ENCODE measurements at places on chromosomes 2 and 18.

DNA sequence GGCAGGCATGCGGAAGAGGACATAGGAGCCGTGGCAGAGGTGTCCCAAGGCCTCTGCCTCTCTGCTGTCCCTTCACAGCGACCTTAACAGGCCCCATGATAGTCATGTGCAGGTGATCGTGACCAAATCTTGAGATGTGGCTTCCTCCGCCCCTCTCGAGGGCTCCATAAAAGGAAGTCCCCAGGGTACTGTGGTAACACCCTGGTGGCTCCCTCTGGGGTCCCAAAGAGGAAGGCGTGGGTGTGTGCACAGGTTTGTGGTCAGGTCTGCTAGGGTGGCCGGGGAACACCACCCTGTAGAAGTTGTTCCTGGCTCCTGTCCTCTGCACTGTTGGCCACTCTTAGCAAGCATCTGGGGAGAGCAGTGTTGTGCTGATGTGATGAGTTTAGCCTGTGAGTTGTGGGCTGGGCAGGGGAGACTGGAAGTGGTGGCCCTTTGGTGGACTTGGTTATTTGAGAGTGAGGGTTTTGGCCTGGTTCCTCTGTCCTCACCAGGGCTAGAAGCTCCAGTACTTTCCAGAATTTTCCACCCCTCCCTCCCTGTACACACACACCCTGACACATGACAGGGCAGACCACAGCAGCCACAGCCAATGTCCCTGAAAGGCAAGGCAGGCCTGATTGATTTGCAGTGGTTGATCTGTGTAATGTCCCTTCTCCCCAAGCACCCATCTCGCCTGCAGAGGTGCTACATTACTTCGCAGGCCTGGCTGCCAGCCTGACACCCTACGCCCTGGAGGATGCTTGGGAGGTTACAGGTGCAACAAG, 68.9 kb upstream of the BOD1L2 start:
- DNase-seq, result peak; percentile 49

DNA sequence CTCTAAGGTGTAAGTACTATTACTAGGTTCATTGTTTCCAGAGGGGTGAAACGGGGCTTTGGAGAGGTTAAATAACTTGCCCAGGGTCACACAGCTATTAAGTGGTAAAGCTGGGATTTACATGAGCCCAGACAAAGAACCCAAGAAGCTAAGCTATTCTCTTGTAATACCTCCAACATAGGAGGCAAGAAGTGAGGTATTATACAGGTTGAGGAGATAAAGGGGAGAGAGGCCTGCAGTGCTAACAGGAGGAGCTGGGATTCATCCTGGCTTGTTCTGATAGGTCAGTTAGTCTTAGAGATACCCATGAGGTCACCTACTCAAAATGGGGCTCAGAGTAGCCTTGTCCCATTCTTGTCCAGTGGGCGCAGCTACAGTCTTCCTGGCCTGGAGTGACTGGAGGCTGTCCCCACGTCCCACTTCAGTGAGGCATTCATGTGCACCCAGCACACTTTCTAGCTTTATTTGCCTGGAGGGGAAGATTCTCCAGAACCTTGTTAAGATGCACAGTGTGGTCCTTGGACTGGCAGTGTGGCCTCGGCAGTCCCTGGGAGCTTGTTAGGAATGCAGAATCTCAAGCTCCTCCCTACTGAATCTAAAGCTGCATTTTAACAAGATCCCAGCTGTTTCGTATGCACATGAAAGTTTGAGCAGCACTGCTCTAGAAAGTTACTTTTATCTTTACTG, 63.5 kb downstream of the MEIS1 start:
- no peak for DNase-seq

DNA sequence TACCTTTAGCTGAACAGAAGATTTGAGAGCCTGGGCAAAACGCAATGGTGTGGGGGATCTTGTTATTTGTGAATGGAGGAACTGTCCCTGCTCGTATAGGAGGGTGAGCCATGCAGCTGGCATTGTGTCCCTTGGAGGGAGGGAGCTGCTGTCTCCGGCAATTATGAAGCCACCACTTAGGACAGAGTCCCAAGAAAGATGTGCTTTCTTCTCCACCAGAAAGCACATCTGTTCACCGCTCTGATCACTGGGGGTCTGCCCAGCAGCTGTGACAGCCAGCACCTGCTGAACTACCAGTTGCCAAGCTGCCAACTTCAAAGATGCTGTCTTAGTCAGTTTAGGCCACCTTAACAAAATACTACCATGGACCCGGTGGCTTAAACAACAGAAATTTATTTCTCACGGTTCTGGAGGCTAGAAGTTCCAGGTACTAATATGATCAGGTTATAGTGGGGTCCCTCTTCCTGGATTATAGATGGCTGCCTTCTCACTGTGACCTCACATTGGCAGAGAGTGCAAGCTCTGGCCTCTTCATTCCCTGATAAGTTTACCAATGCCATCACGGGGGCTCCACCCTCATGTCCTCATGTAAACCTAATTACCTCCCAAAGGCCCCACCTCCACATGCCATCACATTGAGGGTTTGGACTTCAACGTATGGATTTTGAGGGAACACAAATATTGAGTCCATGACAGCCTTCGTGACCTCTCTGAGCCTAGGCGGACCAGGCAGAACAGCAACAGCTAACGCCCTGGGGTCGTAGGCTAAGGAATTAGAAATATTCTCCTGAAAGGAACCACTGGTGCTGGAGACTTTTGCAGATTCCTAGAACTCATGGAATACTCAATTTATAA, 148.3 kb downstream of the RHBDD1 start:
- DNase-seq, result no peak

- no peak for DNase-seq
These were observed 105.4 kb downstream of the KCNH7 start for GRCh38 chr2:162732946-162733698.

- DNase-seq, result no peak
These were observed 172.8 kb downstream of the RNF144A start for GRCh38 chr2:7089898-7090510.

GRCh38 chr2:15927551-15928218, 12.7 kb upstream of the MYCN start:
- DNase-seq, result no peak

DNA sequence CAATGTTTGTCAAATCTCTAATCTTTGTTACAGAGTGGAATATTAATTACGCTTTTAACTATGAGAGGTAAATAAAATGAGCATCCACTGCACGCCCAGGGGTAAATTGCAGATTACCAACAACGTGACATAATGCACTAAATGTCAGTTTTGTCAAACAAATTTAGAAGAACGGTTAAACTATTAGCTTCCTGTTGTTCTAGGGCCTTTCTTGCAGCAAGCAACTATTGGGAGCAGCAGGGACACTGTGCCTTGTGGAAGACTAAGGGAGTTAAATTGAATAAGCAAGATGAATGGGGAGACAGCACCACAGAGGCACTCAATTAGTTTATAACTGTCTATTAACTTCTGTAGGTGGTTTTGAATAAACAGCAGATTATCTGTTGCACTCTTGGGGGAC, 391.0 kb upstream of the RAB12 start:
- no peak for DNase-seq

GRCh38 chr18:27619906-27620305, 434.8 kb upstream of the CHST9 start:
- no peak for DNase-seq

GRCh38 chr2:219573166-219573565, 1.1 kb downstream of the INHA start:
- no peak for DNase-seq

- DNase-seq, result peak; percentile 56
These were observed 673 bp downstream of the PCBP1 start for GRCh38 chr2:70087702-70088597.

DNA sequence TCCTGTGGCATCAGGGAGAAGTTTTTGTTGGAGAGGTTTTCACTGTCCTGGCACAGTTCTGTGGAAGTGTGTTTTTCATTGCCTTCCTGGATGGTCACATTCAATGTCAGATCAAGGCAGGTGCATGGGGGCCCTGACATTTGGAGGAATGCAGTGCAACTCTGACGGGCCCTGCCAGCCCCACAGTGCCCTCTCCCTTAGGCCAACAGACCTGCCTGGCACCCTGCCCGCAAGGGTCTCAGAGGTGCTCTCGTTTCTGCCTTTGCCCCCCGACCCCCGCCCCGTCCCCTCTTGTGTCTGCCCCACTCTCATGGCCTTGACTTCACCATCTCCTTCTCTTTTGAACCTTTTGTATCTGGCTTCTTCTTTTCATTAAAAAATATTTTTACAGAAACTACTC, 257.2 kb upstream of the HDAC4 start:
- no peak for DNase-seq

- no peak for DNase-seq
These were observed 246.0 kb upstream of the CXCR4 start for GRCh38 chr2:136363900-136364299.

- no peak for DNase-seq
These were observed 161.5 kb downstream of the ZNF521 start for GRCh38 chr18:25190472-25190871.

DNA sequence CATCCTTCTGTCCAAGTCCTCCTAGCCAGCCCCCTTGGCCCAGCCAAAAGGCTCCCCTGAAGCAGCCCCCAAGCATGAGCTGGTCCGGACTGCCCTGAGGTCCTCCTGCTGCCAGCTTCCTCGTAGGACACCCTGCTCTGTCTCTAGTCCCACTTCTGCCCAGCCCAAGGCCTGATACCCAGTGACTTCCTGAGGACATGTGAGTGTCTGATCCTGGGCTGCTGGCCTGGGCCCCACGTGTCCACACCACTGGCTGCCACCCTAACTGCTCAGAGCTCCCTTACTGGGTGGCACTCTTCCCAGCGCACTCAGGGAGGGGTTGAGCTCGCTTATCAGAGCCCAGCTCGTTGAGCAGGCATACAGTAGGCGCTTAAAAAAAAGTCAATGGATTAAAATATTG, 34.4 kb upstream of the PDIA6 start:
- DNase-seq, result no peak

GRCh38 chr2:191150230-191150599, 579 bp downstream of the STAT4 start:
- DNase-seq, result peak; percentile 56

DNA sequence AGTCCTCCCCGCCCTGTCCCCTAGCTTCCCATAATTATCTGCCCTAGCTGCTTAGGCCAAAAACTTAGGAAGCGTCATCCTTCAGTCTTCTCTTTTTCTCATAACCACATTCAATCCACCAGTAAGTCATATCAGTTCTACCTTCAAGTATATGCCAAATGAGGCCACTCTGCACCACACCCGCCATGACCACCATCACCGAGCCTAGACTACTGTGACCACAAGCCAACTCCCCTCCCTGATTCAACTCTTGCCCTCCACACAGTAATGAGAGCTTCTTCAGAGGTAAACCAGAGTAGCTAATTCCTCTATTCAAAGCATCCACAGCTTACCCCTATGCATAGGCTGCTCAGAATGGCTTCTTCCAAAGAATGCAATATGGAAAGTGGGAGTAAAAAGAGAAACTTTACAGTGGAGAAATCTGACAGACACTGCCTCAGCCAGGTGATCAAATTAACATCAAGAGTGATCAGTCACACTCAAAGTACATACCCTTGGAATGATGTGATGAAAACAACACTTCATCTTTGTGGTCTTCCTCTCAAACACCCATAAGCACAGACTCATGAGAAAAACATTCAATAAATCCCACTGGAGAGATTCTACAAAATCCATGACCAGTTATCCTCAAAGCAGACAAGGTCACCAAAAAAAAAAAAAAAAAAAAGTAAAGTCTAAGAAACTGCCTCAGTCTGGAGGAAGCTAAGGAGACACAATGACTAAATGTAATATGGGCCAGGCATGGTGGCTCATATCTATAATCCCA, 17.7 kb downstream of the MBOAT2 start:
- no peak for DNase-seq

- DNase-seq, result no peak
These were observed 12.8 kb downstream of the SH3RF3 start for GRCh38 chr2:109141727-109142283.

GRCh38 chr18:69885841-69886531, 61.7 kb downstream of the CD226 start:
- peak; percentile 32 for DNase-seq

DNA sequence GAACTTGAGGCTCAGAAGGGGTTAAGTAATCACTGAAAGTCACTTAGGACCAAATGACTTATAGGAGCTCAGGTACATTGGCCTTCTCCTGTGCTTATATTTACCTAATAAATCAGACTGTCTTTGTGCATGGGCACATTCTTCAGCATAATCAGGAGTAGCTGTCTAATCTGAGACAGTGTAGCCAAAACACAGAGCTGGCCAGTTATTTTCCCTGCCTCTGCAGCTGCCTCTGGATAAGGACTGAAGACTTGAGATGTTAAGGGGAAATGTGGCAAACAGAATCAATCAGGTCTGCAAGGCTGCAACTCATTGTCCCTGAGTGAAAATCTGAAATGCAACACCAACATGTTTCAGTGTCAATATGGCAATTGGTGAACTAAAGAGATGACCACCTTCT, 1.5 kb downstream of the FSHR start:
- no peak for DNase-seq

- no peak for DNase-seq
These were observed 11.8 kb downstream of the ARHGAP15 start for GRCh38 chr2:143140864-143141661.

- DNase-seq, result no peak
These were observed 195.6 kb downstream of the TGIF1 start for GRCh38 chr18:3645384-3646156.

DNA sequence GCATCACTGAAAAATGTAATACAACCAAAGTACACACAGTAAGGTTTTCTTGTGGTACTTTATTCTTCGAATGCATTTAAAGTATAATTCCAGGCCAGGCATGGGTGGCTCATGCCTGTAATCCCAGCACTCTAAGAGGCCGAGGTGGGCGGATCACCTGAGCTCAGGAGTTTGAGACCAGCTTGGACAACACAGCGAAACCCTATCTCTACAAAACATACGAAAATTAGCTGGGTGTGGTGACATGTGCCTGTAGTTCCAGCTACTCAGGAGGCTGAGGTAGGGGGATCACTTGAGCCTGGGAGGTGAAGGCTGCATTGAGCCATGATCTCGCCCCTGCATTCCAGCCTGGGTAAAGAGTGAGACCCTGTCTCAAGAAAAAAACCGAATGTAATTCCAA, 3.9 kb upstream of the TTC39C start:
- no peak for DNase-seq

- DNase-seq, result no peak
These were observed 113.9 kb downstream of the CCDC74A start for GRCh38 chr2:131641414-131642206.

- DNase-seq, result no peak
These were observed 680 bp upstream of the FHOD3 start for GRCh38 chr18:36296650-36297416.

GRCh38 chr18:41765460-41765859, 189.6 kb upstream of the PIK3C3 start:
- no peak for DNase-seq

- no peak for DNase-seq
These were observed 122.5 kb downstream of the FOXI3 start for GRCh38 chr2:88329815-88330603.

GRCh38 chr2:88690591-88691338, 708 bp upstream of the RPIA start:
- DNase-seq, result peak; percentile 58

- peak; percentile 33 for DNase-seq
These were observed 216.6 kb downstream of the RTP5 start for GRCh38 chr2:242085941-242086621.

- no peak for DNase-seq
These were observed 361.2 kb downstream of the LRRTM4 start for GRCh38 chr2:77161009-77161408.

GRCh38 chr2:68046224-68046623, 16.6 kb downstream of the C1D start:
- no peak for DNase-seq

- peak; percentile 81 for DNase-seq
These were observed at the start of gene DYNC2LI1 for GRCh38 chr2:43773876-43774613. TSS of gene DYNC2LI1 (plus strand) at chr2:43774039. CDS start at chr2:43774139, 100 bp downstream.
